Activated CD8-positive, alpha-beta memory T cell treated with anti-CD3 and anti-CD28 coated beads, Interleukin-2, amount 10 ng/mL, durations not matched to agents 7 days and 5 days (primary cell): ENCODE measurements at places on chromosomes 1 and 21. TPM values are rescaled to one million over a fixed set of nuclear protein-coding genes. Genes with fewer than 3 reads are reported as not detected.

The RTCA gene
- total RNA-seq = 67.9 TPM

The OR2T33 gene
- not detected for total RNA-seq

The AUNIP gene
- 9.8 TPM for total RNA-seq

The EMC1 gene
- total RNA-seq = 49.0 TPM

The ADGRB2 gene
- total RNA-seq = 0.07 TPM

The RGSL1 gene
- total RNA-seq = not detected

The SYT2 gene
- total RNA-seq = not detected

The CDA gene
- not detected for total RNA-seq
